ENCODE measurements at places on chromosomes 1 and 21.

DNA sequence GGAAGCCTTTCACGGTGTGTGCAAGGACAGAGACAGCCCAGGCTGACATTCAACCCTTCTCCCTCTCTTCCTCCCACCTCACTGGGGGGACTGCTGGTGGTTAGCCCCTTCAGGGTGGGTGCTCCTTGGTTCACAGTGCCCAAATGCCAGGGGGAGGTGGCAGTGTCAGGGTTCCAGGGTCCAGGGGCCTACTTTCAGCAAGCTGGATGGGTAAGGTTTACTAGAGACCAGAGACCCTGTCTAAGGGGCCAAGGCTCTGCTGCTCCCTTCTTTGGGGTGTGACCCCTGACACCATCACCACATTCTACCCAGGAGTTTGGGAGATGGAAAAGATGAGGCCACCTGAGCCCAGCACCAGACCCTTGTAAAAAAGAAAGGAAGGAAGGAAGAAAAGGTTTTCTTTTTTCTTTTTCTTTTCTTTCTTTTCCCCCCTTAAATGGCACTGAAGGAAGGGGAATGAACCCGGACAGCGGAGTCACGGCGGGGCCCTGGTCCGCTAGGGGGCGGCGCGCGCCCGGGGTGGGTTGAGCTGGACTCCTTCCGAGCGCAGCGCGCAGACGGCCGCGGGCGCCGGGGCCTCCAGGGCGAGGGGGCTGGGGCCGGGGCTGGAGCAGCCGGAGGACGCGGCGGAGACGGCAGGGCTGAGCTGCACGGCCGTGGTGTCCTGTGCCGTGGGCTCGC is 18.8 kb downstream of the KNCN start:
- no peaks in the 10 kb centered on the region for H3K36me3 ChIP-seq
- no peak overlapping the region for H3K27ac ChIP-seq
- DNase-seq, result peak; percentile 45
- peak overlapping the region; percentile 46 for H3K4me3 ChIP-seq

GRCh38 chr21:42863504-42863870 is 15.9 kb downstream of the WDR4 start:
- no peaks in the 10 kb centered on the region for H3K4me1 ChIP-seq
- no peak for DNase-seq
- H3K36me3 ChIP-seq, result peaks cover 21% of the 10 kb centered on the region
- H3K27ac ChIP-seq, result no peak overlapping the region
- no peaks in the 10 kb centered on the region for H3K27me3 ChIP-seq

- H3K27me3 ChIP-seq, result no peaks in the 10 kb centered on the region
- no peaks in the 10 kb centered on the region for H3K4me1 ChIP-seq
- H3K36me3 ChIP-seq, result no peaks in the 10 kb centered on the region
- H3K4me3 ChIP-seq, result no peak overlapping the region
- no peak overlapping the region for H3K27ac ChIP-seq
- DNase-seq, result peak; percentile 54
Observed at GRCh38 chr1:204904228-204904810, 33.7 kb downstream of the NFASC start.

GRCh38 chr1:33338440-33339211 is 17.7 kb upstream of the A3GALT2 start:
- no peaks in the 10 kb centered on the region for H3K27me3 ChIP-seq
- peaks cover 42% of the 10 kb centered on the region for H3K36me3 ChIP-seq

- peaks cover 33% of the 10 kb centered on the region for H3K4me1 ChIP-seq
- no peak for DNase-seq
- H3K4me3 ChIP-seq, result peak overlapping the region; percentile 62
- H3K27ac ChIP-seq, result peak overlapping the region; percentile 67
- no peaks in the 10 kb centered on the region for H3K27me3 ChIP-seq
Observed at GRCh38 chr1:27153927-27154358, 982 bp downstream of the SLC9A1 start.

- no peaks in the 10 kb centered on the region for H3K36me3 ChIP-seq
- no peaks in the 10 kb centered on the region for H3K27me3 ChIP-seq
- no peak overlapping the region for H3K4me3 ChIP-seq
- DNase-seq, result no peak
- H3K27ac ChIP-seq, result no peak overlapping the region
Observed at GRCh38 chr1:64195081-64195395, 8.4 kb upstream of the UBE2U start.

GRCh38 chr1:15397236-15397635 is 12.5 kb upstream of the EFHD2 start:
- no peak overlapping the region for H3K27ac ChIP-seq
- DNase-seq, result no peak
- no peaks in the 10 kb centered on the region for H3K4me1 ChIP-seq
- no peaks in the 10 kb centered on the region for H3K36me3 ChIP-seq
- no peak overlapping the region for H3K4me3 ChIP-seq
- H3K27me3 ChIP-seq, result no peaks in the 10 kb centered on the region

DNA sequence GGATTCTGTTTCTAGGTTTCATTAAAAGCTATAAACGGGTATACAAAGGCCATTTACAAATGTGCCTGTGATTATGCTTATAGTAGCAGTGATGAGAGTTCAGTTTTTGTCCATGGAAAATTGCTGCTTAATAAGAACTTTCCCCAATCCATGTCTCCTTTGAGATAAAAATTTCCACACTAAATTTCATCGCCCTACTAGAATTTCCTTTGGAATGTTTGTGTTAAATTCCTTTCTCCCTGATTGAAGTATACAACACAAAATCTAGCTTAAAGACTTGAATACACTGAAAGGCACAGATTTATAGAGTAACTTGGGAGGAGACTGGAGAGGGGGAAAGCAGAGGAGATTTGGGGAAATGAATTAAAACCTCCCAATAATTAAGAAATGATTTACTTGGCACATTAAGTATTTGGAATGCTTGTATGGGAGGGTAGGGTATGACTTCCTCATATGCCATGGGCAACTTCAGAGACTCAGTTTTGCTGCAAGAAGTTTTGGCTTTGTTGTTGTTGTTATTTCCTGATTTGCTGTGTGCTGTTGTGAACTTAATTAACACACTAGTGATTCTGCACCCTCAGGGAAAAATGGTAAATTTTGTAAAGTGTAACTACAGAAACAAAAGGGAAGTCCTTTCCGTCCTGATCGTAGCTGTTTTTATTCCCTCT is 157.6 kb upstream of the LMO4 start:
- no peaks in the 10 kb centered on the region for H3K36me3 ChIP-seq
- peaks cover 3% of the 10 kb centered on the region for H3K27me3 ChIP-seq
- H3K4me3 ChIP-seq, result no peak overlapping the region
- no peaks in the 10 kb centered on the region for H3K4me1 ChIP-seq

DNA sequence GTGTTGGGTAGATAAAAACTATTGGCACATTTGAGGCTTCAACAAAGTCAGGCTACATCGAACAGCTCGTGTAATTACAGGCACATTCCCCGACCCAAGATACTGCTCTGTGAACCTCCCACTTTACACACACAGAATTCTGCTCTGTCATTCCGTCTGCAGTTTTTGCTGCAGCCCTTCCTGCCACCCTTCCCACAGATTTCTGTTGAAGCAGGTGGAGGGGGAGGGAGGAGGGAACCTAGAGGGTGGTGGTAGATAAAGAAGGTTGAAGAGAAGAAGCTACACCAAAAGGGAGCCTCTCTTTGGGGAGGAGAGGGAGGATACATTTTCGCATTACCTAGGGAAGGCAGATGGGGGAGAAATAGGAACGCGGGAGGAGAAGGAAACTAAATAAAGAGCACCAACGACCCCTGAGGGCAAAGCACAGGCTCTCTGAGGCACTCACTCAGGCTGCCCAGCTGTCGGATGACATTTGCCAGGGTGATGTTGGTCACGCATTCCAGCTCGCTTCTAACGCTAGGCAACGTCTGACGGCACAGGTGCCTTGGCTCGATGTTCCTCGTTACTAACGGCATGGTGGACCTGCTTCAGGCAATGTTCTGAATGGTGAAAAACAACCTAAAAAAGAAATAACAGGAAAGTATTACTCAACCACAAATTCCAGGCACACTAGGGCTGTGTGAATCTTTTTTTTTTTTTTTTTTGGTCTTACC is 36.0 kb downstream of the GPR3 start:
- H3K36me3 ChIP-seq, result peaks cover 3% of the 10 kb centered on the region
- H3K4me1 ChIP-seq, result peaks cover 6% of the 10 kb centered on the region
- no peak overlapping the region for H3K4me3 ChIP-seq
- no peaks in the 10 kb centered on the region for H3K27me3 ChIP-seq
- no peak for DNase-seq

- no peaks in the 10 kb centered on the region for H3K27me3 ChIP-seq
- peaks cover 21% of the 10 kb centered on the region for H3K4me1 ChIP-seq
- no peak overlapping the region for H3K4me3 ChIP-seq
- peak overlapping the region; percentile 56 for H3K27ac ChIP-seq
Observed at GRCh38 chr1:199122532-199123311, 483.9 kb downstream of the PTPRC start.

DNA sequence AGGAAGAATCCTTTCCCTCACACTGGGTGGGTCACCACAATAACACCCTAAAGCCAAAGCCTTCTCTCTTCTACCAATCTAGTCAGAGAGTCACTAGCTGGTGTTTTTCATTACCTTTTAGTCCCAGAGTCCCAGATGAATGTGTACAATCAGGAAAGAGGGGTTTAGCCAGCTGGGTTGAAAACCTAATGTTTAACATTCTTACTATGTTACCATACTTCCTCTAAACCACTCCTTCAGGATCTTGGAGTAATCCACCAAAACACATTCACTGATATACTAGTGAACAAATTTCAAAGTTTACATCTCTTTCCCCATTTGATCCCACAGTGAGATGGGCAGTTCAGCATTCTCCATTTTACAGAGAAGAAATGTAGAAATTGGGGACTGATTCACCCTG is 9.7 kb downstream of the LPAR3 start:
- H3K4me1 ChIP-seq, result no peaks in the 10 kb centered on the region
- DNase-seq, result no peak
- no peak overlapping the region for H3K27ac ChIP-seq
- no peak overlapping the region for H3K4me3 ChIP-seq

GRCh38 chr1:51920130-51920529 is 41.6 kb upstream of the NRDC start:
- DNase-seq, result no peak
- H3K27ac ChIP-seq, result no peak overlapping the region
- no peaks in the 10 kb centered on the region for H3K27me3 ChIP-seq
- peaks cover 23% of the 10 kb centered on the region for H3K4me1 ChIP-seq
- H3K36me3 ChIP-seq, result peaks cover 4% of the 10 kb centered on the region
- no peak overlapping the region for H3K4me3 ChIP-seq

- no peak overlapping the region for H3K27ac ChIP-seq
- peaks cover 21% of the 10 kb centered on the region for H3K27me3 ChIP-seq
- no peak overlapping the region for H3K4me3 ChIP-seq
Observed at GRCh38 chr21:41778930-41779600, 12.2 kb upstream of the RIPK4 start.

DNA sequence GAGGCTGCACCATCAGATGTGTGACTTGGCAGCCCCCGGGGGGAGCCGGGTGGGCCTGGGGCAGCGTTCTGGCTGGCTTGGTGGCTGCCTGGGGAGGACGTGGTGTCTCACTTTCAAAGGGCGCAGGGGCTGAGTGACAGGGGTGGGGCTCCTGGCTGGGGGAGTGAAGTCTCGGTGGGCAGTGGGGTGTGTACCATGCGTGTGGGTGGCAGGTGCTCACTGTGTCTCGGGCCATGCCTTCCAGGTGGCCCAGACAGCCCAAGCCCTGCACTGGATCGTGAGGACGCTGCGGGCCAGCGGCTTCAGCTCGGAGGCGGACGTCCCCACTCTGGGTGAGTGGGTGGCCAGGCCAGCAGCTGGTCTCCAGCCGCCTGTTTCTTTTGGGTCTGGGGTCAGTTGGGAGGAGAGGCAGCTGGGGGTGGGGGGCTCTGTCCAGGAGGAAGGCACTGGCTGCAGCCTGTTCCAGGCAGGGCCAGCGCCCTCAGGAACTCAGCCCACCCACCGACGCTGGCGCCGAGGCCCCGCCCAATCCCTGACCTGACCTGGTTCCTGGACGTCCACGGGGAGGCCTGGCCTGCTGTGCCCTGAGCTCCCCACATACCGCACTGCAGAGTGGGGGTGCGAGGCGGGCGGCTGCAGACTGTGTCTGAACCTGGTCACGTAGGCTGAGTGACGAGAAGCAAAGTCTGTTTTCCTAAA is 30.6 kb upstream of the LRRC3 start:
- no peaks in the 10 kb centered on the region for H3K27me3 ChIP-seq
- DNase-seq, result no peak
- no peak overlapping the region for H3K27ac ChIP-seq
- H3K4me3 ChIP-seq, result no peak overlapping the region
- no peaks in the 10 kb centered on the region for H3K4me1 ChIP-seq

DNA sequence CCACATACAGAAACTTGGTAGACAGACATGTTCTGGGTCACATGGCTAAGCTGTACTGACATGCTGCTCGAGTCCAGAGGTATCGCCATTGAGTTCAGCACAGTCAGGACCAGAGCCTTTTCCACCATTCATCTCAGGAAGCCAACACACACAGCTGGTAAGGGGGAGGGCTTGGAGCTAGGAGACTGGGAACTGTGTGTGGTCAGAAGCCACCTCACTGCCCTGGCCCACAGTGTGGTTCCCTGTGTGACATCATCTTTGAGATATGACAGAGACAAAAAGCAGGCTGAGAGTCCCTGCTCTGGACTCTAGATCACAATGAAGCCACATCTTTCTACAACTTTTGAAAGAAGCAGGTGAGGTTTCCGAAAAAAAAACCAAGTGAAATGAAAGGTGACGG is 107.2 kb downstream of the SIM2 start:
- H3K27ac ChIP-seq, result no peak overlapping the region
- peaks cover 4% of the 10 kb centered on the region for H3K4me1 ChIP-seq
- H3K36me3 ChIP-seq, result no peaks in the 10 kb centered on the region
- DNase-seq, result peak; percentile 39
- no peaks in the 10 kb centered on the region for H3K27me3 ChIP-seq

DNA sequence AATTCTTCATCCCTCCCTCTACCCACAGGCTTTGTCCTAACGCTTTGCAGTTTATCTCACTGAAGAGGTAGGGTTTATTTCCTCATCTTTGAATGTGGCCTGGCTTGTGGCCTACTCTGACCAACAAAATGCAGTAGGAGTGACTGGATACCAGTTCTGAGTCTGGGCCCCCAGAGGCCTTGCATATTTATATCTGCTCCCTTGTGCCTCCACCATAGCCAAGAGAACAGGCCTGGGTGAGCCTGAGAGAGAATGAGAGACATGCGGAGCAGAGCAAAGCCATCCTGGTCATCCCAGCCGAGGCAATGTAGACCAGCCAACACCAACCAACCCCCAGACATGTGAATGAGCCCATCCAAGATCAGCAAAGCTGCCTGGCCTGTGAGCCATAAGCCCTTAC is 30.3 kb downstream of the SMIM12 start:
- no peak overlapping the region for H3K27ac ChIP-seq
- H3K4me3 ChIP-seq, result no peak overlapping the region
- no peaks in the 10 kb centered on the region for H3K36me3 ChIP-seq

DNA sequence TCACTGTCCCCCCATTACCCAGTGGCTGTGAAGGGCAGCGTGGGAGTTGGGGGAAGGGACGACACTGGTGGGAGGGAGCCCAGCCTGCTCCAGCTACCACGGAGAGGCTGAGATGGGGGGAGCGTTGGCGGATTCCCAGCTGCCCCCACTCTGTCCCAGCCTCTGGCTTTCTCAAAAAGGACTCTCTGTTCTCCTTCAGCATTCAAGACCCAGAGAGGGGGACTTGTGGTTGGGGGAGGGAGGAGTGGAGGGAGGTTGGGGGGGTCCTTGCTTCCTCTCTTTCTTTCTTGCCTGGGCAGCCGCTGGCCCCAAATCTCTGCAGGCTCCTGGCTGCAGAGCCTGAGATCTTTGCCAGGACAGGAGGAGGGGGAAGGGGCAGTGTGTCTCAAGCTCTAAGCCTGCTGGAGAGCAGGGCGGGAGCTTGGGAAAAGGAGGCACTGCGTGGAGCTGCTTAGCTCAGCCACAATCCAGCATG is 2.2 kb downstream of the ATP1A2 start:
- no peak for DNase-seq
- no peak overlapping the region for H3K27ac ChIP-seq
- H3K4me1 ChIP-seq, result peaks cover 2% of the 10 kb centered on the region

GRCh38 chr1:9875636-9876000 is 34.5 kb downstream of the CTNNBIP1 start:
- H3K4me1 ChIP-seq, result peaks cover 16% of the 10 kb centered on the region
- H3K4me3 ChIP-seq, result no peak overlapping the region
- no peaks in the 10 kb centered on the region for H3K27me3 ChIP-seq
- no peak for DNase-seq
- H3K36me3 ChIP-seq, result no peaks in the 10 kb centered on the region

All from astrocyte (in vitro differentiated cells and primary cell).